ENCODE measurements at places on chromosomes 13 and 19.

DNA sequence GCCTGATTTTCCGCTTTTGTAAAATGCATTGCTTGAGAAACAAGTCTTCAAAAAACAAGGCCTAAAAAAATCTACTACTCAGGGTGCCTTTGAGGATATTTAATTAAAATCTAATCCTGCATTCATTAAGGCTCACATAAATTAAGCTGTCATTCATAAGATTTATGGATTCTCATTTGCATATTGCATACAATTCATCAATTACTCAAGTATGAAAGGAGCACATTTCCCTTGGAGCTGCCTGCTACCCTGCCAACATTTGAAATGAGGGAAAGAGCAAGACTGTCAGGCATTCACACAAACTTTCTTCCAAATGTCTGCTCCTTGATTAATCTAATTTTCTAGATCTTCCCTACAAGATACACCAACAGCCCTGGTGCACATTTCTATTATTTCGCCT, 140.0 kb downstream of the DACH1 start:
- DNase-seq: no peak

DNA sequence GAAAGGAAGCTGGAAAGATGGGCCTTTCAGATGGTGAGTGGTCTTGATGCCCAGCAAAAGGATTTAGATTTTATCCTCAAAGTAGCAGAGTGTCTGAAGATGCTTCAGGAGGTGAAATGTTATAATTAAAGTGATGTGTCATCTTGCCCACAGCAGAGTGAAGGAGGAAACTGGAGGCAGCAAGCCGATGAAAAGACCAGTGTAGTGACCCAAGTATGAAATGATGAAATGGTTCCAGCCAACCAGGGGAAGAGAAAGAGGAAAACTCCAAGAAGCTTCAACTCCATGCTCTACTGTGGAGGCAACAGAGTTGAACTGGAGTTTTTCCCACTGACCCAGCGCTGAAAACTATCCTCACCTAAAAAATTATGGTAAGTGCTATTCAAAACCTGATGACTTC, 66.7 kb downstream of the FOXO1 start:
- no peak for DNase-seq

GRCh38 chr13:25771641-25772478, 280.0 kb downstream of the SHISA2 start:
- DNase-seq: peak; percentile 69

GRCh38 chr13:45674908-45675307, 27.2 kb upstream of the CBY2 start:
- peak; percentile 18 for DNase-seq

DNA sequence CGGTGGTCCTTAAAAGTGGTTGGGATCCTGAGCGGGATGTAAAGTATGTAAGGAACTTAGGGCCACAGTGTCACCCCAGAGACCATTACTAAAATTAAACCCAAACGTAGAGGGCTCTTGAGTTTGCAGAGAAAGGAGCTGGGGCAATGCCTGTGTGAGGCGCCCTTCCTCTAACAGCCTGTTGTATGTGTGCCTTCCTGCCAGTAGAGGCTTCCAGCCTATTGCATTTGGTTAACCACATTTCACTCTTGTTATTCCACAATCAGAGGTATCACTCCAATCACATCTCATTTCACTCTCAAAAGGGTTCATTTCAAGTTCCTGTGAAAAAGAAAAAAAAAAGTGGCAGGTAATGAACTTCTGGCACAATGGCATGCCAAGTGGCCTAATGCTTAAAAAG, 29.4 kb downstream of the DIAPH3 start:
- DNase-seq: peak; percentile 58

DNA sequence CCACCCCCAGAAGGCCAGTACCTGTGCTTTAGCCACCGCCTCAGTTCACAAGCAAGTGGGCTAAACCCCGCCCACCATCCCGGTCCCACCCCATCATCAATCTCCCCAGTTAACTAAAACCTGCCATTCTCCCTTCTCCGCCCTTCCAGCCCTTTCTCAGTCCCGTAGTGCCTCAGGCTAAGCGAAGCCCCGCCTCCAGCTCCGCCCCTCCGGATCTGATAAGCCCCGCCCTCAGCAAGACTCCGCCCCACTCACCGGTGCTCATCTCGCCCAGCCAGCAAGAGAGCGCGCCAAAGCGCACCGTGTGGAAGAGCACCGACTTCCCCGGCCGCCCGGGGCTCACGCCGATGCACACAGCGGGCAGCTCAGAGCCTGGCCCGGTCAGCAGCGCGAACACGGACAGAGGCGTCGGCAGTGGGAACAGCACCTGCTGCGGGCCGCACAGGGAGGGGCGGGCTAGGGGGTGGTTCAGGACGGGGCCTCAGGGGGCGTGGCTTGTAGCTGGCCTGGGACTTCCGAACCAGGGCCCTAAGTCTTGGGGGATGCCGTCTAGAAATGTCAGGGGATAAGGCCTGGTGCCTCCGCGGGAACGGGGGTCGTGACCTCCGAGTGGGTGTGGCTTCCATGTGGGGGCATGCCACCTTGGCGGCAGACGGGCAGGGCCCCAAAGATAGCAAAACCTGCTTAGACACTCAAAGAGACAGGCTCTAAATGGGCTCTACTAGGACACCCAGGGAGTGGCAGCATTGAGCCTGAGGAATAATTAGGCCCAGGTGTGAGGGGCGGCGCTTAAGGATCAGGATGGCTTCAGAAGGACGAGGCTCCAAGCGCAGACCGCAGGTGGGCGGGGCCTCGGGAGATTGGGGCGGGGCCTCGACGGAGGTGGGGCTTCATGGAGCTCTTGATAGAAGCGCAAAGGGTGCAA, 21.4 kb downstream of the MAP4K1 start:
- no peak for DNase-seq

DNA sequence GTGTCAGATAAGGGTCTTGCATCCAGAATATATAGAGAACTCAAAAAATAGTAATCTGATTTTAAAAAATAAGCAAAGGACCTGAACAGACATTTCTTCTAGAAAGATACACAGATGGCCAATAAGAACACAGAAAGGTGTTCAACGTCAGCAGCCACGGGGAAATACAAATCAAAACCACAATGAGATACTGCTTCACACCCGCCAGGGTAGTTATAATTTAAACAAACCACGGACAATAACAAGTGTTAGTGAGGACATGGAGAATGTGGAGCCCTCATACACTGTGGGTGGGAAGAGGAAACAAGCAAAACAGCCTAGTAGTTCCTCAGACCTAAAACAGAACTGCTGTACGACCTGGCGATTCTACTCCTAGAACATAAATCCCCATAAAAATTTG, 26.7 kb upstream of the NAPA start:
- no peak for DNase-seq

DNA sequence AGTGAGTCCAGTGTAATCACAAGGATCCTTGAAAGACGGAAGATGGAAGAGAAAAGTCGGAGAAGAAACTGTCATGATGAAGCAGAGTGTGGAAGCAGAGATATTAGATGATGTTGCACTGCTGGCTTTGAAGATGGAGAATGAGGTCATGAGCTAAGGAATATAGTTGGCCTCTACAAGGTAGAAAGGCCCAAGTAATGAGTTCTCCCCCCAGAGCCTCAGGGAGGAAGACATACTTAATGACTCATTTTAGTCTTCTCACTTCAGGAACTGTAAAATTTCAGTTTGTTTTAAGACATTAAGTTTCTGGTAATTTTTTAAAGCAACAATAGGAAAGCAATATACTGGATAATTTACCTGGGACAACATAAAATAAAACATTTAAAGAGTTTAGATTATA, 1331.5 kb upstream of the PCDH20 start:
- no peak for DNase-seq
